Myocyte (in vitro differentiated cells): ENCODE measurements at places on chromosomes 1 and 21. TPM values are rescaled to one million over a fixed set of nuclear protein-coding genes. Genes with fewer than 3 reads are reported as not detected.
A peak's percentile ranks its signal among the peaks of the same experiment; 100 is the strongest.

Gene ALX3
- not detected in 2 replicates for total RNA-seq

DNA sequence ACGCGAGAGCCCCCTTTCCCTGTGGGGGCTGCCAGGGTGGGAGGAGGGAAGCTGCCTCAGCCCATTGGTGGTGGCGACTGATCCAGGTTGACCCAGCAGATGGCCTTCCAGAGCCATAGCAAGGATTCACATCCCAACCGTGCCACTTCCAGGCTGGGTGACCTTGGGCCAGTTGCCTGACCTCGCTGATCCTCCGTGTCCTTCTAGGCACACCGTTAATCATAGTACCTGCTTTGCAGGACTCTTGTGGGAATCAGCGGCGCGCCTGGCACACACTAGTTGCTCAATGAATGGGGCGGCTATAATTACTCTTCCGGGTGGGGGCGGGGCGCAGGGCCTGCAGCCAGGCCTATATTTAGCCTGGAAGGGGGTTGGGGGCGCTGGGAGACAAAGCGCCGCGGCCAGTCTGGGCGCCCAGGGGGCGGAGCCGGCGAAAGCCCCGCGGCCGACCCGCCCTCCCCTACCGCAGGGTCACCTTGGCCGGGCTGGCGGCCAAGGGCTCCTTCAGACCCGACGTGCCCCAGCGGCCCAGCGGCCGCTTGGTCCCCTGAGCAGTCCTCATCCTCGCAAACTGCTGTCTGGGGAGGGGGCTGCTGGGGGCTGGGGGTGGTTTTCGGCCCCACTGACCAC lies 5.1 kb downstream of the HSPB7 start:
- peak; percentile 92 for DNase-seq

- no peak for DNase-seq
These were observed 76.9 kb downstream of the GPATCH2 start for GRCh38 chr1:217553949-217554509.

- DNase-seq = no peak
These were observed 7.4 kb downstream of the MEF2D start for GRCh38 chr1:156493154-156493631.

Gene CA14
- not detected in 2 replicates for total RNA-seq

Gene NEGR1
- total RNA-seq = 10.8 and 13.4 TPM in 2 replicates

- peak; percentile 20 for DNase-seq
These were observed 1.9 kb downstream of the EEIG2 start for GRCh38 chr1:108561689-108562326.

- DNase-seq = no peak
These were observed 43.5 kb upstream of the NEK7 start for GRCh38 chr1:198113342-198113750.
